ENCODE measurements at places on chromosomes 13 and 19. TPM values are rescaled to one million over a fixed set of nuclear protein-coding genes. Genes with fewer than 3 reads are reported as not detected.

Gene PRSS57
- polyA plus RNA-seq, result not detected

Gene ZNF57
- polyA plus RNA-seq, result 1.8 TPM

Gene KLK14
- polyA plus RNA-seq, result 0.06 TPM

Gene ZNF426
- polyA plus RNA-seq, result 11.5 TPM

Gene CEACAM3
- not detected for polyA plus RNA-seq

Measured in BJ (cell line).